CD4-positive, alpha-beta T cell treated with Interleukin-15 for 1 hour (primary cell): ENCODE measurements at places on chromosomes 11 and 22.

GRCh38 chr11:94574193-94574961, 7.2 kb downstream of the PIWIL4 start:
- peak; percentile 22 for DNase-seq

- DNase-seq, result no peak
Measured at GRCh38 chr22:47202819-47203553, 440.5 kb downstream of the TBC1D22A start.

GRCh38 chr11:133082841-133083488, 449.3 kb downstream of the OPCML start:
- DNase-seq, result peak; percentile 22

- no peak for DNase-seq
Measured at GRCh38 chr11:45133878-45134277, 12.6 kb upstream of the PRDM11 start.

- DNase-seq, result no peak
Measured at GRCh38 chr11:111633248-111633647, 31.0 kb downstream of the SIK2 start.

DNA sequence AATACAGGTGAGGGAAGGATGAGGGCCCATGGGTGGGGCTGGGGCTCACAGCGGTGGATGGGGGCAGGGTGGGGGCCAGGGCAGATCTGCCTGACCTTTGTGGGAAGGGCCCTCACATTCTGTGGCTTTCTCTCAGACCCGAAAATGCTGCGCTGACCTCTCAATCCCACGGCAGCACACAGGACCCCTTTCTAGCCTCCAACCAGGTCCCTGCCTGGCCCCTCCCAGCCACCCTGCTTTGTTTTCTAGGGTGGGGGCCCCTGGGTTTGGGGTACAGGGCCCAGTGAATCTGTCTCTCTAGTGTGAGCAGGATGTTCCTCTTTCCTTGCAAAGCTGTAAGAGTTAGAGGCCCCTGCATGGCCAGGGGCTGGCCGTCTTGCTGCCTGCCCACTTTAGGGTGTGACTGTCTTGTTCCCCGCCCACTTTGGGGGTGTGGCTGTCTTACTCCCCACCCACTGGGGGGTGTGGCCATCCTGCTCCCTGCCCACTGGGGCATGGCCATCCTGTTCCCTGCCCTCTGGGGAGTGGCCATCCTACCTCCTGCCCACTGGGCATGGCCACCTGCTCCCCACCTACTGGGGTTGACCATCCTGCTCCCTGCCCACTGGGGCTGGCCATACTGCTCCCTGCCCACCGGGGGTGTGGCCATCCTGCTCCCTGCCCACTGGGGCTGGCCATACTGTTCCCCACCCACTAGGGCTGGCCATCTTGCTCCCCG, 11.5 kb downstream of the PARVG start:
- peak; percentile 65 for DNase-seq

GRCh38 chr22:25666308-25666707, 75.7 kb upstream of the MYO18B start:
- DNase-seq, result no peak
